Inflammatory macrophage treated with lipopolysaccharide for 1 hour (primary cell): ENCODE measurements at places on chromosomes 5 and 9.

- DNase-seq, result no peak
Observed at GRCh38 chr9:85377731-85378289, 363.9 kb downstream of the AGTPBP1 start.

GRCh38 chr9:3894772-3895171 lies 369.0 kb upstream of the RFX3 start:
- no peak for DNase-seq

- DNase-seq, result no peak
Observed at GRCh38 chr5:118069452-118069851, 918.9 kb downstream of the DTWD2 start.

DNA sequence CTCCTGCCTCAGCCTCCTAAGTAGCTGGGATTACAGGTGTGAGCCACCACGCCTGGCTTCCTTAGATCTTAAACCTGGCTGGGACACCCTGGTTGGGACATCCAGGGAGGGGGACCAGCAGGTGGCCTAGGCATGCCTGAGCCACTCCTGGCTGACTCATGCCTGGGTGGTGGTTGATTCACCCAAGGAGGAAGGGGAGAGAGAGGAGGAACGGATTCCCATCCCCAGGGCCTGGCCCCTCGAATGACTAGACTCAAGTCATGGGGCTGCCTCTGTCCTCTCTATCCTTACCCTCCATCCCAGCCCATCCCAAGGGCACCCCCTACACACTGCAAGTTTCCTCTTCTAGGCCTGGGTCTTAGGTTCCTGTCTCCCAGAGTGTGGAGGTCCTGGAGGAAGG lies 12.7 kb downstream of the EEIG1 start:
- no peak for DNase-seq

GRCh38 chr9:137959641-137960411 lies 82.2 kb downstream of the CACNA1B start:
- no peak for DNase-seq

DNA sequence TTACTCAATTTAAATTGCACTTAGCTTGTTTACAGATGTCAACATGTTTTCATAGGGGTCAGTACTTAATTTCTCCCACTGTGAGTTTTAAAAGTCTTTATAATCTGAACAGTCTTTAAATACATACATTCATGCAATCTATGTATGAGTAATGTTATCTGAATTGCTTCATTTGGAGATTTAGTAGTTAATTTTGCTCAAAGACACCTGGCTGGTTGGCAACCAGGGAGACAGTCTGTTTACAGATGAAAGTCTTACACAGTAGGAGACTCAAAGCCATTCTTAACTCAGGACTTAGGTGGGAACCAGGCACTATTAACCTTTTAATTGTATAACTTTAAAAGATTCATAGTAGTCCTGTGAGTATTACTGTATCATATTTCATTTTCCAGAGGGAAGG lies 29.3 kb downstream of the DAB2 start:
- DNase-seq, result no peak

DNA sequence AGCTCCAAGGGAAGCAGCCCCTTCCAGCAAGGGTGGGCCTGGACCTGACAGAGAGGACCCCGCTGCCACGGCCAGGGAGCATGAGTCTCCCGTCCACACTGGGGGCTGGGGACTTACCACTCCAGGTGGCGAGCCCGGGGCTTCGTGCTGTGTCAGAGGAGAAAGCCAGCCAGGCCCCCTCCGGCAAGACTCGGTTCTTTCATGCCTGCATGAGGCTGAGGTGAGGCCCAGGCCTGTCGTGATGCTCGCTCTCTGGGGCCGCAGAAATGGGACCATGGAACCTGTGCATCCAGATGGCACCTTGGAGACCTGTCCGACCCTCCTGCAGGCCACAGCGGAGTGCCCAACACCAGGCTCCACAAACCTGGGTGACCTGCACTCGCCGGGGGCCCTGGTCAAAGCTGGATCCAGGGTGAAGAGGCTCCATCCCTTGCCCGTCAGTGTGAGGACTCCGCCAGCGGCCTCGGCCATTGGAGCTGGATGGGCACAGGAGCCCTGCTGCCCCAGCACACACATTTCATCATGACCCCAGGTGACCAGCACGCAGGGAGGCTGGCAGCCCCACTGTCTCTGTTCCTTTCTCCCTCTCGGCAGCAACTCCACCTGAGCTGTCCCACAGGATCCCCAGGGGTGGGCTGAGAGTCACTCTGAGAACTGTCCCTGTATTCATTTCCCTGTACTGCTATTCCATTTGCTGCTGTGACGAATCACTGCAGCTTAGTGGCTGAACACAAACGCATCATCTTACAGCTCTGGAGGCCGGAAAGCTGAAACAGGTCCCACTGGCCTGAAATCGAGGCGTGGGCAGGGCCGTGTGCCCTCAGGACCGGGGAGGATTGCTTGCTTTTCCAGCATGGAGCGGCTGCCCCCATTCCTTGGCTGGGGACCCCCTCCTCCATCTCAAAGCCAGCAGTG lies 24.4 kb downstream of the SLC6A18 start:
- DNase-seq, result no peak

DNA sequence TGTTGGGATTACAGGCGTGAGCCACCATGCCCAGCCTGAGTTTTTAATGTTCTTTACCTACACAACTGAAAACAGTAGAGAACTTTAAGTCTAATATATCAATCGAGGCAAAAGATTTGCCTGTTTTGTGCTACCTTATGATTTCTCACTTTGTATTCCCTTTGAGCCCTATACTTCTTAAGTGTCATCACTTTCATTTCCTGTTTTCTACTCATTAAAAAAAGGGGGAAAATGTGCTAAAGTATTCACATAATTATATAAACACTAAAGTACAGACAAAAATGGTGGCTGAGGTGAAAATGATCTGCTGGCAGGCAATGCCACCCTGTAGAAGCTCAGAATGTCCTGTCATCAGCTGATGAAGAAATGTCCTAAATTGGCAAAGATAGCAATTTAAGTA lies 23.6 kb downstream of the ATG10 start:
- DNase-seq, result no peak

GRCh38 chr5:89850513-89850865 lies 559.1 kb downstream of the CETN3 start:
- DNase-seq, result no peak

DNA sequence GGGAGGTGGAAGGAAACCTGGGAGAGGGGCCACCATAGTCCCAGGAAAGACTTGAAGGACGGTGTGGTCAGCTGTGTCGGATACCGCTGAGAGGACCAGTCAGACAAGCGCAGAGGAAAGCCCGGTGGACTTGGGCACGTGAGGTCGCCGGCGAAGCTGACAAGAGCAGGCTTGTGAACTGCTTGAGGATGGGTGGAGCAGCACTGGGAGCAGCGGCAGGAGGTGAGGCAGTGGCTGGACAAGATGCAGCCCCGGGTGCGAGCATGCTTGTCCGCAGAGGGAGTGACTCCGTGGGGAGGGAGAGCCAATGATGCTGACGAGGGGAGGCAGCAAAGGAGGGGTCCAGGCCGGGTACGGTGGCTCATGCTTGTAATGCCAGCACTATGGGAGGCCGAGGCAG lies 18.3 kb upstream of the CD74 start:
- DNase-seq, result no peak

DNA sequence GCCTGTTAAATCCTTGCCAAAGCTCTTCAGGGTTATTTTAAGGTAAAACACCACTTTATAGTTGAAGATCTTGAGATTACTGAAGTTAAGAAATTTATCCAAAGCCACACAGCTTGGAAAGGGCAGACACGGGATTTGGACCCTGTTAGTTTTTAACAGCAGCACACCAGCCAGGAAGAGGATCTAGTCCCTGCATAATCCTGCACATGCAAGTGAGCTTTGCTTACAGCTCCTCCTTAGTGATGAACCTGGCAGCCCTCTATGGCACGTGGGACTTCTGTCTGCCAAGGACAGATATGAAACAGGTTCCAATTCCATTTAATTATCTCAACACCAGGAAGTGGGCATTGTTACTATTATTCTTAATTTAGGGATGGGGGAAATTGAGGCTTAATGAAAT lies 108.7 kb downstream of the TRIM32 start:
- DNase-seq, result no peak

GRCh38 chr9:91148306-91148705 lies 213.4 kb downstream of the AUH start:
- DNase-seq, result no peak
